Nucleus accumbens (tissue), 56 donors: ENCODE measurements at places on chromosomes 16 and 17.

DNA sequence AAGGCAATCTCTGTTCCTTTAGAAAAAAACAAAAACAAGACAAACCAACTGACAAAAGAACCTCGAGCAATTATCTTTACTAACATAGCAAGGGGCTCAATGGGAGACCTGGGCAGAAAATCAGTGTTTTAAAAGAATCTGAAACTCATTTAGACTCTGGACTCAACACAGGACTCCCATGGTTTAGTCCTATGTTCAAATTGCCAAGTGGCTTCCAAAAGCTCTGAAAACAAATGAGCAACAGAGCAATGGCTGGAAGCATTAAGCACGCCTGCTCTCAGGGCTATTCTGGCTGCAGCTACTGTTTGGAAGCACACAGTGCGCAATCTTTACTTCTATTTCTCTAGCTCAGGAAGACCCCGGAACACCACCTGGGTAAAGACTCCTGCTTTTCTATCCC, 162.0 kb downstream of the AATF start:
- DNase-seq: no peak

DNA sequence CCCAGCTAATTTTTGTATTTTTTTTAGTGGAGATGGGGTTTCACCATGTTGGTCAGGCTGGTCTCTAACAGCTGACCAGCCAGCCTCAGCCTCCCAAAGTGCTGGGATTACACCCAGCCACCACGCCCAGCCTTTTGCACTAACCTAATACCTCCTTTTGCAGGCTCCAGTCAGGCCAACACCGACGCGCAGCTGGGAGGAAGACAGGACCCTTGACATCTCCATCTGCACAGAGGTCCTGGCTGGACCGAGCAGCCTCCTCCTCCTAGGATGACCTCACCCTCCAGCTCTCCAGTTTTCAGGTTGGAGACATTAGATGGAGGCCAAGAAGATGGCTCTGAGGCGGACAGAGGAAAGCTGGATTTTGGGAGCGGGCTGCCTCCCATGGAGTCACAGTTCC, 2.0 kb downstream of the TRPV2 start:
- DNase-seq: no peak

DNA sequence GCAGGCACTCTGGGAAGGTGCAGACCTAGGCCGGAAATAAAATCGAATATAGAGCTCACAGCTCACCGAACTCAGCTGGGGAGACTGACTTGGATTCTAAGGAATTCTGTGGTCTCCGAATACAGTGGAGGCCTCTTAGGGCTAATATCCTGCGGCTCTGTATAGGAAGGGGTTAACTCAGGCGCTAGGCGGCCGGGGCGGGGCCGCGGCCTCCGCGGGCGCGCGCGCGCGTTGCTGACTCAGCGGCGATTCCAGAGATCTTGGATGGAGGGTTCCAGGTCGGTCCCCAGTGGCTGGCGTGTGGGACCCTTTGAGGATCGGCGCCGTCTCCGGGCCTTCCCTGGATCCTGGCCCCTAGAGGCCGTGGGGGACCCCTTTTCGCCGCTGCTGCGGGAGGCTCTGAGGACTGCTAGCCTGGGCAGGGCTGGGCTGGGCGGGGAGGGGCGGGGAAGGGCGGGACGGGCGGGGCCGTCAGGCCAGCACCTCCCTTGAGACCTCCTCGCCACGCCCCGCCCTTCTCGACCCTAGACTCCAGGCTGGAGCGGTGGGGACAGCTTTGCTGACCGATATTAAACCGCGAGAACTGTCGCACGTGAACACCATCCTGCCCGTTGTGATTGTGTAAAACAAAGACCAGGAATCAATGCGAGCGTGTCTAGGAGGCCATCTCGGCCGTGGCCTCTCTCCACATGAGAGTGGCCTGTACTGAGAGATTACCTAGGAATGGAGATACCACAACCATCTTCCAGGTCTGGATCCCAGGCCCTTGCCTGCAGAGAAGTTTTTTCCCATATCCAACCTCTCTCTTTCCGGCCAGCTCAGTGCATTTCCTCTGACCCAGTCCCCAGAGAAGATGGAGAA, 1.4 kb upstream of the PLEKHH3 start:
- DNase-seq: peak; percentile 84

DNA sequence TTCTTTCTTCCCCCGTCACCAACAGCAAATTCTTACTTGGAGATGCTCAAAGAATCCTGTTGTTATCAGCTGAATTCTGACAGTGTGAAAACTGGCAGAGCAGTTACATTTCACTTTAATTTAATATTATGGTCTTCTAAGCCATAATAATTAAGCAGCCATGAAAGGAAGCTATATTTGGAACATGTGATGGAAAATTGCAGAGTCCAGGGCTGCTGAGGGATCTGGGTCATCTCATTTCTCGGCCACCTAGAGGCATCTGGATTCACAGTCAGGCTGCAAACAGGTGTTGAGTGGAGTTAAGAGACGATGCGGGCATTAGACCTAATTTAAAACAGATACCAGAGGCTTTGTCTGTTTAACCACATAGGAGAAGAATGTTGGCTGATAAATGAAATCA, 38.4 kb downstream of the CHD9NB start:
- no peak for DNase-seq

DNA sequence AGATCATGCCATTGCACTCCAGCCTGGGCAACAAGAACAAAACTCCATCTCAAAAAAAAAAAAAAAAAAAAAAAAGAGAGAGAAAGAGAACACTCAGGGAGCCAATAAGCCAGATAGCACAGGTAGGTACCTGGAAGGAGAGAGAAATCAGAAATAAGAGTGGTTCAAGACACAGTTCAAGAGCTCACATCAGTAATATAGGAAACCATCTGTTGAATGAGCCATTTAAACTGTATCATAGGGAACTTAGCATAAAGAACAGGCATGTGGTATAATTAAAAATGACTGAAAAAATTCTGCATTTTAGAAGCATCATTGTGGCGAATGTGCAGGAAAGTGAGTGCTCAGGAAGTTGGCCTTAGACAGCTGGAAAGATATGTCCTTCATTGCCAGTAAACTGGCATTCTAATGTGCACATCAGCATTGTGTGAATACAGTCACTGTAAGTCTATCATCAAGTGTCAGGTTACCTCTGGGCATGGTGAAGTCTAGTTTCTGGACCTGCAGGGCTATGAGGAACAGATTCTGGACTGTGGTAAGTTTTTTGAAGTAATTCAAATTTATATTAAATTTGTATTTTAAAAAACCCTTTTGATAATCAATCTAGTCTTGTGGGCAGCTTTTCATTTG, 20.4 kb downstream of the KRT12 start:
- no peak for DNase-seq

DNA sequence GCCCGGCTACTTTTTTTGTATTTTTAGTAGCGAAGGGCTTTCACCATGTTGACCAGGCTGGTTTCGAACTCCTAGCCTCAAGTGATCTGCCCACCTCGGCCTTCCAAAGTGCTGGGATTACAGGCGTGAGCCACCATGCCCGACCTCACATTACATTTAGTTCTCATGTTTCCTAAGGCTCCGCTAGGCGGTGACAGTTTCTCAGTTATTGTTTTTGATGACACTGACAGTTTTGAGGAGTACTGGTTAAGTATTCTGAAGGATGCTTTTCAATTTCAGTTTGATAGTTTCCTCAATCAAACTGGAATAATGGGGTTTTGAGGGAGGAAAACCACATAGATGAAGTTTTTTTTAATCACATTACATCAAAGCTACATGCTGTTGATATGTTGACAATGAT, 1028.5 kb downstream of the CDH8 start:
- DNase-seq: no peak

DNA sequence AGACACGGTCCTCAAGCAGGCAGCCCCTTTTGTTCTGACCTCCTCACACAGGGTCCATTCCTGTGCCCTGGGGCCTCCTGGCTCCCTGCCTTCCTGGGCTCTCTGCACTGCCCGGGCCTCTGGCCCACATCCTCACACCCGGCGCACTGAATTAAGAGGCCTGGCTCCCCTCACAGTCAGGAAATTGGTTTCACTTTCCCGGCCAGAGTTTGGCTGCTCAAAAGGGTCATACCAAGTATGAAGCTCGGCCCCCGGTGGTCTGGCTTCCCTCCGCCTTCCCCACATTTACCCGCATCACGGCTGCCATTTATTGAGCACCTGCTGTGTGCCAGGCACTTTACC, 220.0 kb downstream of the NTN1 start:
- peak; percentile 70 for DNase-seq

GRCh38 chr17:74754832-74755231, 6.4 kb downstream of the NHERF1 start:
- DNase-seq: no peak

DNA sequence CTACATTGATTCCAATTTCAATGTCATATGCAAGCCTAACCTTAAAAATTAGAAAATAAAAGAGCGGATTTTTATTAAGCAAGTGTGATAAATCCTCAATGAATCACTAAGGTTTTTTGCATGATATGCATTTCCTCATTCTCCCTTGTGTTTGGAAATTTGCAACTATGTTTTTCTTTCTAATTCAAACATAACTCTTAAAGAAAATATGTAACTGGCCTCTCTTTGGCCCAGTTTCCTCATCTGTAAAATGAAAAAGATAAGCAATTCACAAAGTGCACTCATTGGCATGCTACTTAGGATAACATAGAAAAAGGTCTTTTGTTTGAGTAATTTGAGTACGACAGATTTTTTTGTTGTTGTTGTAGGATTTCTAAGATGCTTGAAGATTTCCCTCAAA, 295.5 kb downstream of the CDH11 start:
- no peak for DNase-seq

DNA sequence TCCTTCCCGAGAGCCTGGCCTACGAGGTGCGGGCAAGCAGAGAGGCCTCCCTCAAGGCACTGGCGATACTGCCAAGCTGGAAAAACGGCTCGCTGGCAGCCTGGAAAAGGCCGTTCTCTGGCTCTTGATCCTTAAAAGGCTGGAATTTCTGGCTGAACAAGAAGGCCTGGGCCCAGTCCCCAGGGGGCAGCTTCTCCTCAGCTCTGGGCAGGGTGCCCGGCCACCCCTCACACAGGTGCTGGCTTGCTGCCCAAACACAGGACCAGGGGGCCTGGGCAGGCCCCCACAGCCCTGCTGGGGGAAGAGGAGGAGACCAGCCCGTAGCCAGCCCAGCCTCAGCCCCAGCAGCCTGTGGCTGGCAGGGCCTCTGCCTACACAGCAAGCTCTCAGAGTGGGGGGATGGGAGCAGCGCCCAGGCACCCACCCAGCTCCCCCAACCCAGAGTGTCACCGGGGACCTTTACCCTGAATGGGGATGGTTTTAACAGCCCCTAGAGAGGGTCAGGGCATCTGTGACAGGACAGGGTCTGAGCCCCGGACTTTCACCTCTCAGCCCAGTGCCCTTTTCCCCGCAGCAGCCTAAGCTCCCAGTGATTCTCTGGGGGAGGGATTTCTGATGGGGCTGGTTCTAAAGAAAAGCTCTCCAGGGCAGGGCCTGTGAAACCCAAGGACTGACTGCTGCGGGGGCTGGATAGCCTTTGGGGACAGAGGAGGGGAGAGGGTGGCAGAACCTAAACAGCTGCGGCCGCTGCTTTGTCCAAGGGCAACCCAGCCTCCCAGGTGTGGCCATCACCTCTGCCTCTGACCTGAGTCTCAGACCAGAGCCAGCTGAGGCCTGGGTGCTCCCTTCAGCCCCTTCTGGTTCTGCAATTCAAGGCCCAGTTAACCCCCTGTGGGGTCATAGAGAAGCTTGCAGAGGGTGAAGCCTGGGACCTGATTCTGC, 38.6 kb upstream of the TOB1 start:
- DNase-seq: no peak

DNA sequence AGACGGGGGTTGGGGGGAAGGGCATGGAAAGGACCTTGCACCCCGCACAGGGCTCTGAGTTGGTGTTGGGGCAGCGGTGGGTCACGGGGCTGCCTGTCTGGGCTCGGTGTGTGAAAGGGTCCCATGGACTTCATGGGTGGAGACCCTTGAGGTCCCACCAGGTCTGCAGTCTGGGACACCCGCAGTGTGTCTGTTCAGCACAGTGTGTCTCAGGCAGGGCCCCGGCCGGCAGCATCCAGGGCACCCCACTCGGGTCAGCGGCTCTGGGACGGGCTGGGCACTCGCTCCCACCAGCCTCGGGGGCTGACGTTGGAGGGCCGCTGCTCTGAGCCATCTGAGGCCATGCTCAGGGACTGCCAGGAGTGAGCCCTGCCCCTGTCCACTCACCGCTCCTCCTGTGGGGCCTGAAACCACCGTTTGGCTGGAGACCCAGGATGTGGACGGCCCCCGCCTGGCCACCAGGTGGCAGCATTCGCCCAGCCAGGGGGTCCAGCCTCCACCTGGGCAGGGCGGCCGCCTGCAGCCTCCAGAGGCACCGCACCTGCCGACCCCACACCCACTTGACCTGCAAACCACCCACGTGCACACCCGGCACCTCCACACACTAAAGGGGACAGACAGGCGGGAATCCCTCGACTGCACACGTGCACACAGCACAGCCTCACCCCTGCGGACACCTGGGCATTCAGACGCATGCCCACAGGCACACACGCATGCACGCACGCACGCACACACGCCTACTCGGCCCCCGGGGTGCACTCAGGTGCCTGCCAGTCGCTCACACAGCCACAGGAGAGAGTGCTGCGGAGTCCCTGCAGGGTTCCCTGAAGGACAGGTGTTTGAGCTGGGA, 10.1 kb upstream of the ZFPM1 start:
- peak; percentile 21 for DNase-seq

GRCh38 chr16:85690469-85691064, 1.8 kb upstream of the GINS2 start:
- no peak for DNase-seq
